ENCODE measurements at places on chromosomes 11 and 22. TPM values are rescaled to one million over a fixed set of nuclear protein-coding genes. Genes with fewer than 3 reads are reported as not detected.
A peak's percentile ranks its signal among the peaks of the same experiment; 100 is the strongest.

The ENTHD1 gene
- total RNA-seq: not detected

DNA sequence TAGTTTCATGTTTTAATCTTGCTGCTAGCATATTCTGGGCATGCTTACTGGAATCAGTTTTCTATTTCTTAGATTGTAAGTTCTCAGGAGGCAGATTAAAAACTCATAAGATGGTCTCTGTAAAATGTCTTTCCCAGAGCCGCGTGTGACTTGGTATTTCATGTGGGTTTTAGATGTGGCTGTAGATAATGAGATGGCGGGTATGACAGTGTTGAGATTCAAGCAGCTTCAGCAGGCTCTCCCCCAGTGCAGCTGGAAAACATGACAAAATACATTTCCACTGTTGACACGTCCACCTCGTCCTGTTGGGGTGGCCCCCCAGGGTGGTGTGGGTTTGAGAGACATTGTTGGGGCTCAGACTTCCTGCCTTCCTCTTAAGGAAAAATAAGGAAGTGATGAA is 106.8 kb downstream of the KIRREL3 start:
- no peak for DNase-seq

- DNase-seq: no peak
Measured at GRCh38 chr11:126863294-126863997, 137.1 kb downstream of the KIRREL3 start.

- DNase-seq: no peak
Measured at GRCh38 chr11:68989936-68990606, 9.3 kb upstream of the MRGPRD start.

The TCN2 gene
- total RNA-seq: 18.2 TPM

GRCh38 chr11:45280449-45280848 is 5.7 kb downstream of the SYT13 start:
- DNase-seq: peak; percentile 77
